ENCODE measurements at places on chromosomes 16 and 17. TPM values are rescaled to one million over a fixed set of nuclear protein-coding genes. Genes with fewer than 3 reads are reported as not detected.

DNA sequence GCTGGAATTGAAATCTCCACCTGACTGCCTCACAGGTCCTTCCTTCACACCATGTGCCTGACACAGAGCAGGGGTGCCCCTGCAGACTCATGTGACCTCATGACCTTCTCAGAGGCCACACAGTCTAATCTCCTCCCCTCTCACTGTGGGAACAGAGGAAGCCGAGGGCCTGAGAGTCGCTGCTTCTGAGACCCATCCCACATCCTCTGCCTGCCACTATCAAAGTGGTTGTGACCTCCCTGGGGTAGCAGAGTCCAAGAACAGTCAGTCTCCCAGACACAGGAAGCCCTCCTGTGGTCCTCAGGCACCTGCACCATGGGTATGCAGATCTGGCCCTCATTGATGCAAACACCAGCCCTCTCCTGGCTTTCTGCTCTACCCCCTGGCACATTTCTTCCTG is 78.5 kb downstream of the RAB11FIP4 start:
- DNase-seq, result no peak

DNA sequence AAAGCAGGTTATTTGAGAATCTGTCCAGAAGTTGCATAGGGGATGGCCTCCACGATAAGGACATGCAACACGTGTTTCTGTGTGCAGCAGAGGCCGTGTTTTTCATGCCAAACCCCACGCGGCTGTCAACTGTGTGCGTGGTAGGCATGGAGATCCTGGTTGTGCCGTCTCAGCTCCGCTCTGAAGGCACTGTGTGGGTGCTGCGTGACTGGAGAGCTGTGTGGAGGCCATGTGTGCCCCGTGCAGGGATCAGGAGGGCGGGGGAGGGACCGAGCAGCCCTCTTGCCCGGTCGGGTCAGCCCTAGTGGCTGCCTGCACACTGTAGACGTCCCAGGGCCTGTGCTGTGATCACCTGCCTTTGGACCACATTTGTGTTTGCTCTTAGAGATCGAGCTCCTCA is 74.5 kb downstream of the SEC14L1 start:
- DNase-seq, result no peak

GRCh38 chr16:87584271-87584670 is 18.0 kb upstream of the JPH3 start:
- DNase-seq, result no peak

DNA sequence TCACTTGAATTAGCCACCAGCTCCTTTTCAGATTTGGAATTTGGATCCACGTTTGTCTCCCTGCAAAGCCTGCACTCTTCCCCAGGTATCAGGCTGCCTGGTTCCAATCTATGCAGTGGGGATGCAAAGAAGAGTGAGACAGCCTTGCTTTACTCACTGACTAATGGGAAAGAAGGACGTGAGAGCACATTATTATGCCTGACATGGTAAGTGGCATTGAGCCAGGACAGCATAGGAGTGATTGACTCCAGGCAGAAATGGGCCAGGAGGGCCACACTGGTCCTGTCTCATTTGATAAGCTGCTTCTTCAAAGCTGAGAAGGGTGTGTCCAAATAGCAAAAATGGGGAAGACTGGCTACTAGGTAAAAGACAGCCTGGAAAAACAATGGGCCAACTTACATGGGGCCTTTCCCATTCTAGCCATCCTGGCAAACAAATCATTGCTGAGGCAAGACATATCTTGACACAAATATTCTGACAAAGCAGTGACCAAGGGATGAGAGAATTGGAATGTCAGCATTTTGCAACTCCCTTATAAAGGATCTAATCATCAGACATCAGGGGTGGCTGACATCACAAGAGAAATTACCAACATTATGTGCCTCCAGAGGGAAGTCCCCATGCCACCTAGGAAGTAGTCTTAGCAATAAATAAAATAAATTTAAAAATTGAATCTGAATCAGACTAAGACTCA is 38.6 kb downstream of the CDH11 start:
- DNase-seq, result no peak

- DNase-seq, result no peak
Measured at GRCh38 chr17:81959362-81960129, 1.4 kb downstream of the NOTUM start.

DNA sequence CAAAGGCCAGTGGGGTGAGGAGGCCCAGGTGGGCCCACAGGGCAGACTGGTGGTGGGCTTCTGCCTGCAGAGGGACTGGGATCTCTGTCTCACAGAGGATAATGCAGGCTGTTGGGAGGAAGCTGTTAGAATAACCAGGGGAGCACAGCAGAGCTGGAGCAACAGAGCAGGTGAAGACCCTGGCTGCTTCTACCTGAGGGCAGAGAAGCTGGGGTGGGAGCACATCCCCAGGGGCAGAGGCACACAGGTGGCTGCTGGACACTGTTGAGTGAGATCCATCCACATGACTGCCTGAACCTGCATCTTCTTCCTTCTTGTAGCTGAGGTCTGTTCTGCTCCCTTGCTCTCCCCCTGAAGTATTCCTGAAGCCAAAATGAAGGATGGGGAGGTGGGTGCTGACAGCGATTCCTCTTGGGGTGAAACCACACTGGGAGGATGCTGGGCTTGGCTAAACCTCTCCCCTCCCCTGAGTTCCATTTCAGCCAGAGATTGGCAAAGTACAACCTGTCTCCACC is 1725.0 kb downstream of the TP53TG3F start:
- no peak for DNase-seq

DNA sequence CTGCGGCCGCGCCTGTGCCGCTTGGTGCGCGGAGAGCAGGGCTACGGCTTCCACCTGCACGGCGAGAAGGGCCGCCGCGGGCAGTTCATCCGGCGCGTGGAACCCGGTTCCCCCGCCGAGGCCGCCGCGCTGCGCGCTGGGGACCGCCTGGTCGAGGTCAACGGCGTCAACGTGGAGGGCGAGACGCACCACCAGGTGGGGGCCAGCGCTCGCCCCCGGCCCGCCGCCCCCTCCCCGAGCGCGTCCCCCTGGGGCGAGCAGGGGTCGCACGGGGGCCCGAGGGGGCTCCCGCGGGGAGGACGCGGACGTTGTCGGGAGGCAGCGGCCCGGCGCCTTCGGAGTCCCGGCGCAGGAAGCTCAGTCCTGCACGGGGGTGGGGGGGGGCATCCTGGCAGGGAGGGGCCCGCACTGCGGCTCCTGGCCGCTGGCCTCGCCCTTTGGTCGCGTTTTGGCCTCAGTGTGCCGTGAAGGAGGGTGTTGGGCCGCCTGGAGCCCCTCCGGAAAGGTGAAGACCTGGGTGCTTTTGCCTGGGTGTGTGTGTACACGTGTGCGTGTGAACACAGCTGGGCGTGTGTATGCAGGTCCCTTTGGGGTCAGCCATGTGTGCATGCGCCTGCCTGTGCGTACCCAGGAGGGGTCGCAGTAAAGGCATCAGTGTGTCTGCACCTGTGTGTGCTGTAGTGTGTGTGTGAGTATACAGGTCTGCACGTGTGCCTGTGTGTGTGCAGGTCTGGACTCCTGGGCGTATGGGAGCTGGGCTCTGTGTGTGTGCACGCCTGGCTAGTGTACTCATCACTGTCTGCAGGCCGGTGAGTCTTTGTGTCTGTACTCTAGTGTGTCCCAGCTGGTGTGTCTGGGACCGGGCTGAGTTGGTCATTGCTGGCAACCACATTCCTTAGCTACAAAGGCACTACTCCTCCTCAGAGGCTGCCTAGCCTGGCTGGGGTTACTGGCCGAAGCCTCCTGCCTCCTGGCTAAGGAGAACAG is 615 bp downstream of the NHERF2 start:
- DNase-seq, result no peak

DNA sequence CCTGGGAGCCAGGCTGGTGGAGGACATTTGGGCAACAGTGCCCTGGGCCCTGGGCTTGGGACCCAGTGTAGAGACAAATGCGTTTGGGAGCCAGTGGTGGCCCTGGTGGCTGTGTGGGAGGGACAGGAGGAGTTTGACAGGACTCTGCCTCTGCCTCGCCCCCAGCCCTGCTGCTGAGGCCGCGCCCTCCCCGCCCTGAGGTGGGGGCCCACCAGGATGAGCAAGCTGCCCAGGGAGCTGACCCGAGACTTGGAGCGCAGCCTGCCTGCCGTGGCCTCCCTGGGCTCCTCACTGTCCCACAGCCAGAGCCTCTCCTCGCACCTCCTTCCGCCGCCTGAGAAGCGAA is 11.9 kb upstream of the TCAP start:
- DNase-seq, result no peak

- no peak for DNase-seq
Measured at GRCh38 chr17:7313890-7314718, 1.1 kb downstream of the GPS2 start.

DNA sequence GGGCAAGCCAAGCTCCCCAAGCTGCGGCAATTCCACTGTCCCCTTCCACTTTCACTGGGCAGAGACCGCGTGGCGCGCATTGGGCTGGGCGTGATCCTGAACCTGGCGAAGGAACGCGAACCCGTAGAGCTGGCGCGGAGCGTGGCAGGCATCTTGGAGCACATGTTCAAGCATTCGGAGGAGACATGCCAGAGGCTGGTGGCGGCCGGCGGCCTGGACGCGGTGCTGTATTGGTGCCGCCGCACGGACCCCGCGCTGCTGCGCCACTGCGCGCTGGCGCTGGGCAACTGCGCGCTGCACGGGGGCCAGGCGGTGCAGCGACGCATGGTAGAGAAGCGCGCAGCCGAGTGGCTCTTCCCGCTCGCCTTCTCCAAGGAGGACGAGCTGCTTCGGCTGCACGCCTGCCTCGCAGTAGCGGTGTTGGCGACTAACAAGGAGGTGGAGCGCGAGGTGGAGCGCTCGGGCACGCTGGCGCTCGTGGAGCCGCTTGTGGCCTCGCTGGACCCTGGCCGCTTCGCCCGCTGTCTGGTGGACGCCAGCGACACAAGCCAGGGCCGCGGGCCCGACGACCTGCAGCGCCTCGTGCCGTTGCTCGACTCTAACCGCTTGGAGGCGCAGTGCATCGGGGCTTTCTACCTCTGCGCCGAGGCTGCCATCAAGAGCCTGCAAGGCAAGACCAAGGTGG is 9.8 kb downstream of the SARM1 start:
- no peak for DNase-seq

GRCh38 chr17:73335591-73336407 is 24.0 kb upstream of the CDC42EP4 start:
- no peak for DNase-seq

DNA sequence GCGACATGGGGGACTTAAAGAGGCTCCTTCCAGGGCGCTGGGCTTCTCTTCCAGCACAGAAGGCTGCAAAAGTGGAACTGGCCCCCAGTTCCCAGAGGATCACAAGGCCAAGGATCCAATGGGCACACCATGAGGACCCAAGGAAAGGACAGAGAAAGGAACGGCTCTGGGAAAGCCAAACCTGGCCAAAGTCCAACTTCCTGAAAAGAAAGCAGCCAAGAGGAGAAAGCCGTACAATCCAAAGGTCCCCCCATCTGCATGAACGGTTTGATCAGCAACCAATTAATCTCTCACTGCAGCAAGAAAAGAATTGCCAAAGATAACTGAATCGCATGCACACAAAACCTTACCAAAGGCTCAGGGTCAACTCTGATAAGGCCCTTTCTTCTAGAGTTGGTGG is 19.8 kb upstream of the ICAM2 start:
- DNase-seq, result no peak

- no peak for DNase-seq
Measured at GRCh38 chr17:82846061-82846691, 6.4 kb upstream of the ZNF750 start.

Gene P2RX5
- 3.0 TPM for total RNA-seq

Gene MYH1
- 0.05 TPM for total RNA-seq

Gene BICDL2
- total RNA-seq, result 94.3 TPM

Gene KAT8
- 77.9 TPM for total RNA-seq

Gene CCL17
- 0.78 TPM for total RNA-seq

Gene ARHGDIG
- not detected for total RNA-seq

Gene PYY
- total RNA-seq, result not detected

Gene MAP3K14
- total RNA-seq, result 18.7 TPM

Gene GPR142
- 0.52 TPM for total RNA-seq

Gene PGAP6
- total RNA-seq, result 37.6 TPM

Data from ureter (tissue), 1 donor.